Amniotic stem cell (primary cell): ENCODE measurements at places on chromosomes 2 and 18.
A peak's percentile ranks its signal among the peaks of the same experiment; 100 is the strongest.

DNA sequence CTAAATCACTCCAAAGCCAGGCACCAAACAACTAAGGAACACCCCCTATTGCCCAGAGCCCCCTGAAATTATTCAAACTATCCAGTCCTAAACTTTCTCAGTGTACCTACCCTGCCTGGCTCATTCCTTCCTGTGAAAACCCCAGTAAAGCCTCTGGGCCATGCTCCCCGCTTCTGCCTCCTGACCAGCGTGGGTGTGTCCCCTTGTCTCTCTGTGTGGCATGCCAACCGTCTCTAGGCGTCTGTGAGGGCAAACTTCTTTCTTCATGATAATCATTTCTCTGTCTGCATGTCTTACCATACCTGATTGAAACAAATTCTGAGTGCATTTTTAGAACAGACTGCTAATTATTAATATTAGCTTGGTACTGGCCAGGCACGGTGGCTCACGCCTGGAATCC, 109.0 kb upstream of the MSH2 start:
- no peak for DNase-seq

- no peak for DNase-seq
Observed at GRCh38 chr2:58466804-58467203, 225.7 kb upstream of the FANCL start.

GRCh38 chr2:223019987-223020717, 31.8 kb upstream of the KCNE4 start:
- no peak for DNase-seq

DNA sequence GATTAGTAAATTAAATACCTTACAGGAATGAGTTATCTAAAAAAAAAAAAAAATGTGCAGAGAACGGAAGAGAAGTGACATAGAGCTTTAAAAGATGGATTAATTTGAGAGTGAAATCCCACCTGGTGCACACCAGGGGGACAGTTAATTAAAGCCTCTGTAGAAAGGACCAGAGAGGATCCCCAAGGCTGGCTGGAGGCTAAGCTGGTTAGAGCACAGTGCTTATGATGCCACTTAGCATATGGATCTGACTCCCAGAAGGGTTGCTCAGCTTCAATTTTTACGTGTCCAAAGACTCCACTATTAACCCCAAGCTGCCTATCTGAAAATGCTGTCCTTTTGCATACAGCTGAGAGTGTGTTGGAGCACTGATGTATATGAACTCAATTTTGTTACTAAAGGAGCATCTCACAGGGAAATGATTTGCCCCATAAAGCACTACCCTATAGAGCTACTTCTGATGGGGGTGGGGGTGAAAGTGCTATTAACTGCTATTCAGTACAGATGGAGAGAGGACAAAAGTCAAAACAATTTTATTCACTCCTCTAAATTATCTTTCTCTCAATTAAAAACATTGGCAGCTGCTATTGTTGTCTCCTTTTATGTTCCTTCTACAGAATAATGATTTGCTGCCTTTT, 15.2 kb upstream of the SLC8A1 start:
- no peak for DNase-seq

- peak; percentile 57 for DNase-seq
Observed at GRCh38 chr2:12928197-12928774, 211.6 kb downstream of the TRIB2 start.
